ENCODE measurements at places on chromosomes 16 and 17.

DNA sequence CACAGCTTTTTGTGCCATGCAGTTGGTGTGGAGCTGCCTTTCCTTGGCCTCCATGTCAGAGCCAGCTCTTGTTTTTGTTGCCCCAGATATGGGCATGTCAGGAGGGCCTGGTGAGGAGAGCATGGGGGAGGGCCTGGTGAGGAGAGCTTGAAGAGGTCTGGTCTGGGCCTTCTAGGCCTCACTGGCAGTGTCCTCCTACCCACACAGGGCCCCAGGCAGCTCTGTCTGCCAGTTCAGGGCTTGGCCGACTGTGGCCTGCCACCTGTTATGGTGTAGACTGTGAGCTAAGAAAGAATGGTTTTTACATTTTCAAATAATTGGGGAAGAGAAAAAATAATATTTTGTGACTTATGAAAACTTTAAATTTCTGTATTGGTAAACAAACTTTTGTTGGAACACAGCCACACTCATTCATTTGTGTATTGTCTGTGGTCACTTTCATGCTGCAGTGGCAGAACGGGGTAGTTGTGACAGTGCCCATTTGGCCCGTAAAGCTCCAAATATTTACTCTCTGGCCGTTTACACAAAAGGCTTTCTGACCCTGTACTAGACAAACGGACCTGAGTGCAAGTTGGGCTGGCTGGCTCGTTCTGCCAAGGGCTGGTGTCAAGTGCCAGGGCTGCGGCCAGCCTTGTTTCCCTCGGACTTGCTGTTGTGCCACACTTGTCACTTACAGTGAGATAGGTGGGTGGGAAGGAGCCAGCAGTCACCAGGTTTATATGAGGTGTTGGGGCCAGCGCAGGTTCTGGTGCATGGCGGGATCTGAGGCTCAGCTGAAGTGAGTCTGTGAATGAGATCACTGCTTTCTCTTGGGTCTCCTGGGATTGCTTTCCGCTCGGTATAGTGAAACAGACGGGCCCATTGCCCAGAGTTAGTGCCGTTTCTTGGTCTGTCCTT, 18.2 kb downstream of the PGS1 start:
- no peak for DNase-seq

- no peak for DNase-seq
These were observed 75.1 kb downstream of the ZNF778 start for GRCh38 chr16:89292443-89293078.

GRCh38 chr16:9183682-9184353, 92.4 kb downstream of the HAPSTR1 start:
- no peak for DNase-seq

- DNase-seq: no peak
These were observed 8.1 kb upstream of the NAT9 start for GRCh38 chr17:74784125-74784810.

DNA sequence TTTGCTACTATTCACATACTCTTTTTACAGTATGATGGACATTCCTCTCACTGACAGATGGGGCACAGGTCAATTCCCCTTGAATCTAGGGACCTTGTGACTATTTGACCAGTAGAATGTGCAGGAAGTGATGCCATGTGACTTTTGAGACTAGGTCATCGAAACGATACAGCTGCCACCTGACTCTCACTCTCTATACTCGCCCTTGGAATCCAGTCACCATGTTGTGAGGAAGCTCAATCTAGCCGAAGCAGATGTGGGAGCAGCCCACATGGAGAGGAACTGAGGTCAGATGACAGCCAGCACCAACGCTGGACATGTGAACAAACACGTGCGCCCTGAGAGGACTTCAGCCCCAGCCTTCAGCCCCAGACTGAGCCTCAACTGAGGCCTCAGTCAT, 148.2 kb upstream of the CDC42EP4 start:
- DNase-seq: no peak

- DNase-seq: no peak
These were observed 155.6 kb upstream of the CNTNAP4 start for GRCh38 chr16:76121636-76122035.

DNA sequence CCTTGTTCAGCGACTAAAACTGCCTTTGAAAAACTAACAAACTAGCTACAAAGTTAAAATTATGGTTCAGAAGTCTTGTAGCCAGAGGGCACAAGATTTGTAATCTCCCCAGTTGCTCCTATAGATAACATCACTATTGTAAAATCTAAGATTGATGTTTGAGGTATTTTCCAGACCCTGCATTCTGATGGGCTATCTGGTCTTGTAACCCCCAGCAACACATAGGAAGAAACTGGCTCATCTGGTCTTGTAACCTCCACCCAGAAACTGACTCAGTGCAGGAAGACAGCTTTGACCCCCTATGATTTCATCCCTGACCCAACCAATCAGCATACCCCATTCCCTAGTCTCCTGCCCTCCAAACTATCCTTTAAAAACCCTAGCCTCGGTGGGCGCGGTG, 12.3 kb upstream of the CHCT1 start:
- DNase-seq: no peak

DNA sequence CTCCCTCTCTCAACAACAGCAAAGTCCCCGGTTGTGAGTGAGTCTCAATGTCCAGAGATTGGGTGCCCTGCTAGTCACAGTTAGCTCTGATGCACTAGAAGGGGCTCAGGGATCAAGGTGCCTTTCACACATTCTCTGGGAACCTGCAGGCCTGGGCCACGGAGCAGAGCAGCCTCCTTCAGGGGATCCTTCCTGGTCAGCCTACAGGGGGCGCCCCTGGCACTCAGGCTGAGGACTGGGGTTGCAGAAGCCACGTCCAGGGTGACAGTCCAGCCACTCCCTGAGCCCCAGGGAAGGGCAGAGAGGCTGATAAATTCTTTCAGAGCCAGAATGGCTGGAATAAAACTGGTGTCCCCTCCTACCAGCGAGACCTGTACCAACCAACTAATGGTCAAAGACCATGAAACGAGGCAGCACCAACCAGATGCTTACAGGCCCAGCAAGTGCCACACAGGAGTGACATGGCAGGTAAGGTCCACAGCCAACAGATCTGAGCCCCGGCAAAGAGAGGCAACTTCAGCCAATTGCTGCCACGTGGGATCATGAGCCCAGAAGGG, 43.5 kb downstream of the ST3GAL2 start:
- no peak for DNase-seq

All from activated CD8-positive, alpha-beta memory T cell treated with anti-CD3 and anti-CD28 coated beads for 1 hour (primary cell).